ENCODE measurements at places on chromosomes 4 and X. TPM values are rescaled to one million over a fixed set of nuclear protein-coding genes. Genes with fewer than 3 reads are reported as not detected.

SMR3B gene
- not detected for total RNA-seq

MAP7D2 gene
- total RNA-seq: 7.1 TPM

PRMT9 gene
- 3.6 TPM for total RNA-seq

TMPRSS11F gene
- not detected for total RNA-seq

TACC3 gene
- total RNA-seq: 86.6 TPM

ZXDA gene
- 1.9 TPM for total RNA-seq

ITIH6 gene
- total RNA-seq: not detected

TECRL gene
- total RNA-seq: not detected

ADGRA3 gene
- 20.3 TPM for total RNA-seq

BEX1 gene
- total RNA-seq: not detected

IQSEC2 gene
- 40.0 TPM for total RNA-seq

ASB12 gene
- not detected for total RNA-seq

TLR10 gene
- not detected for total RNA-seq

CXCL10 gene
- total RNA-seq: 0.17 TPM

COL4A6 gene
- 17.3 TPM for total RNA-seq

ARHGAP6 gene
- total RNA-seq: not detected

LRRC66 gene
- total RNA-seq: 0.18 TPM

MMAA gene
- total RNA-seq: 1.9 TPM

TBC1D8B gene
- 1.7 TPM for total RNA-seq

NHSL2 gene
- 0.38 TPM for total RNA-seq

PABPC1L2A gene
- total RNA-seq: not detected

ARAP2 gene
- total RNA-seq: 0.47 TPM

H2AZ1 gene
- 660 TPM for total RNA-seq

FAM9B gene
- not detected for total RNA-seq

SHISA3 gene
- total RNA-seq: not detected

GC gene
- not detected for total RNA-seq

OPRPN gene
- not detected for total RNA-seq

MBNL3 gene
- total RNA-seq: not detected

MFAP3L gene
- 5.6 TPM for total RNA-seq

FHIP1A gene
- 0.22 TPM for total RNA-seq

EMCN gene
- total RNA-seq: not detected

GATA1 gene
- total RNA-seq: not detected

ASMT gene
- total RNA-seq: not detected

SHROOM4 gene
- not detected for total RNA-seq

SRPX2 gene
- 3.3 TPM for total RNA-seq

DOCK11 gene
- total RNA-seq: 4.1 TPM

IL15 gene
- 8.3 TPM for total RNA-seq

VCX3B gene
- not detected for total RNA-seq

UGT2B10 gene
- total RNA-seq: not detected

FAM47A gene
- total RNA-seq: not detected

SCD5 gene
- total RNA-seq: 7.3 TPM

SSX2B gene
- total RNA-seq: not detected

UGT2B17 gene
- total RNA-seq: not detected

EREG gene
- 50.5 TPM for total RNA-seq

AWAT1 gene
- not detected for total RNA-seq

AIFM1 gene
- total RNA-seq: 69.6 TPM

PPEF2 gene
- not detected for total RNA-seq

HPGD gene
- total RNA-seq: 52.9 TPM
